ENCODE measurements at places on chromosomes 5 and 9.

DNA sequence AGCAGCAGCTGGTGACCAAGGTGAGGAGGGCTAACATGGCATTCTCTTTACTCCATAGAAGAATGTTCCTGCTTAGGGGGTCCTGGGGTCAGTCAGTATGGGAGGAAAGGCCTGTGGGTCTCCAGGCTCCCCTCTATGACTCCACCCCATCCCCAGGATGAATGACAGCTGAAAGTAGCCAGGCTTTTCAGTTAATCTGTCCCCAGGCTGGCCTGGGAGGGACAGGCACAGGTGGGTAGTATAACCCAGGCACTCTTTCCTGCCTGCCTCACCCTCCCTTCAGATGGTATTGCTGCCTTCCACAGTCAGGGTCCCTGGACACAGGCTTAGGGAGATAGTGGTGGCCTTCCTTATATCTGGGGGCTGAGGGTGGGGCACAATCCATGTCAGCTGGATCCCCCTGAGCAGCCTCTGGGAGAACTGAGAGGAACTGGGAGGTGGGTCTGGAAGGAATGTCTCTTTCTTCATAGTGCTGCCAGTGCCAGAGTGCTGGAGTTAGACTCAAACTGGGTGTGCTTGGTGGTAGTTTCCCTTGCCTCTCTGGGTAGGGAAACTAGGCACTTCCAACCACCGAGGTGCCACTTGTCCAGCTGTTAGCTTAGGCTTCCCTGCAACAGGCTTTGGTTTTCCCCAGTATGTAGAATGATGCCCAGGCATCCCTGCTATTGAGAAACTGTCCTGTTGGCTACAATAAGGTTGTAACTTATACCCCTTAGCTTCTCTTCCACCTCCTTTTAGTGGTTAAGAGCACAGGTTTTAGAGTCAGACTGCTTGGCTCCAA is 27.8 kb downstream of the LARP1 start:
- no peak for DNase-seq

- DNase-seq, result no peak
Measured at GRCh38 chr5:177304392-177305119, 957 bp downstream of the PRELID1 start.

DNA sequence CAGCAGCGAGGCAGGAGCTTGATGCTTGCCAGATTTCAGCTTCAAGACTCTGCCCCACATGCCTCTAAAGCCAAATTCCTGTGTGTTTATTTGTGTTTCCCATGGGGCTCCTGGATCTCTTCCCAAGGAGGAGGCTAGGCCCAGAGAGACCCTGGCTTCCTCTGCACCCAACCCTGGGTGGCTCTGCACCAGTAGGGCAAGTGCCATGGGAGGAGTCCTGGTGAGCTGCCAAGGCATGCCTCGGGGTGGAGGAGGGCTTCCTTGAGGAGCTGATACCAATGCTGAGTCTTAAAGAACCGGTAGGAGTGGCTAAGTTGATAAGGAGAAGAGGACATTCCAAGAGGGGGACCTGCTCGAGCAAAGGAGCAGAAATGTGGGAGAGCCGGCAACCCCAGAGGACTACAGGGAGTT is 6.8 kb upstream of the TIFAB start:
- DNase-seq, result peak; percentile 56

- peak; percentile 52 for DNase-seq
Measured at GRCh38 chr9:106885451-106885850, 22.5 kb downstream of the ZNF462 start.

GRCh38 chr9:101146508-101146907 is 118.0 kb downstream of the PLPPR1 start:
- no peak for DNase-seq

GRCh38 chr5:179264783-179265513 is 80.3 kb downstream of the ADAMTS2 start:
- DNase-seq, result no peak

GRCh38 chr5:63022403-63022802 is 443.8 kb downstream of the LRRC70 start:
- DNase-seq, result no peak

GRCh38 chr5:72234868-72235267 is 85.2 kb downstream of the MRPS27 start:
- no peak for DNase-seq

Measured in suppressor macrophage (primary cell).